ENCODE measurements at places on chromosomes 11 and 22.

DNA sequence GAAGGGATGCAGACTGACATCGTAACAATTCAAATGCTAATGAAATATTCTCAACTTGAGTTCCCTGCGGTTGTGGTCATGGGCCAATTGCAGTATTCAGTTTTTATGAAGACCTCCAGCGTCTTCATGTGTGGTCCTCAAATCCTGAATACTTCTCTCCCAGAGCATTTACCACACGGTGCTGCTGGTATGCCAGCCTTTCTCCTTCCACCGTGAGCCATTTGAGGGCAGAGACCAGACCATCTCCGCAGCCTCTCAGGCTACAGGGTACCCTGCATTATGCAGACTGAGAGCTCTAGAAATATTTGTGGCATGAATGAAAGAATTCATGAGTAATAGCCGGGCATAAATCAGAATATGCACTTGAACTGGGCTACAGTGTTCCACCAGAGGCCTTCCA is 289.7 kb downstream of the ST3GAL4 start:
- no peak for DNase-seq

DNA sequence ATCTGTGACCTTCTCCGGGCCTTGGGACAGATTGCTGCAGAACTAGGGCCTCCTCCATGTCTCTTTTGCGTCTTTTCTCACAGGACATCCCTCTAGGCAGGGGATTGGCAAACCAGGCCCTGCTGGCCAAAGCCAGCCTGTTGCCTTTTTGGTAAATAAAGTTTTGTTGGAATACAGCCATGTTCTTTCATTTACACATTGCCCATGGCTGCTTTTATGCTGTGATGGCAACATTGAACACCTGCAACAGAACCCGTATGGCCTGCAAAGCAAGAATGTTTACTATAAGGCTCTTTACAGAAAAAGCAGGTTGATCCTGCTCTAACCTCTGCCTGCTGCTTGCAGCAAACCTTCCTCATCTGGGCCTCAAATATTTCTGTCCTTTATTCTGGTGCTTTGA is 56.8 kb upstream of the B3GAT1 start:
- no peak for DNase-seq

DNA sequence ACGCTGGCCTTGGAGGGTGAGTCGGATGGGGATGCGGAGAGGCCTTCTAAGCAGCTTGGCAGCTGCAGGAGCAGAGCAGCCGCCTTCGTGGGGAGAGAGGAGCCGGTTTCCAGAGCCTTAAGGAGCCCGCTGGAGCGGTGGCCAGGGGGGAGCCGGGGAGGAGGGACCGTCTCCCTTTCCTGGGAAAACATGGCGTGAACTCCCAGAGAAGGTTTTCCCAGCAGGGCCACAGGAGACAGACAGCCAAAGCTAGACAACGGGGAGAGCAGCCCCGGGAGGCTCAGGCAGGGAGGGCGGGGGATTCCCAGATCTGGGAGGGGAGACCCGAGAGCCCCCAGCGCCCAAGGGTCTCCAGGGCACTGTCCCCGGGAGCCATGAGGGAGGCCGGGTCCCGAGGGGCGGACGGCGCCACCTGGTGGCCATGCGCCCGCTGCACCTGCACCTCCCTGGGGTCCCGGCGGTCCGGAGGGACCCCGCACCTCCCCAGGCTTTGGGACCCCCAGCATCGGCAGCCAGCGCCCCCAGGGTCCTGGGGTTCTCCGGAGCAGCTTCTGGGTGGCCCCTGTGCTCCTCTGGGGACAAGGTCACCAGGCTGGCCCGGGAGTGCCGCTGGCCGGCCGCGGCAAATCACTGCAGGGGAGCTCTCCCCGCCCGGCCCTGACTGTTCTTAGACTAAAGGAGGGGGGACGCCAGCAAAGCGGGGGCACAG is 2.4 kb upstream of the SYT8 start:
- DNase-seq, result no peak

GRCh38 chr11:110296226-110297075 is at the start of gene RDX:
Gene RDX (minus strand): TSS chr11:110296614. CDS start chr11:110279692, 16,922 bp downstream.
- DNase-seq, result peak; percentile 62

- DNase-seq, result no peak
These were observed 25.4 kb upstream of the BSX start for GRCh38 chr11:123006860-123007542.

GRCh38 chr22:17083811-17084441 is 874 bp upstream of the IL17RA start:
- no peak for DNase-seq

DNA sequence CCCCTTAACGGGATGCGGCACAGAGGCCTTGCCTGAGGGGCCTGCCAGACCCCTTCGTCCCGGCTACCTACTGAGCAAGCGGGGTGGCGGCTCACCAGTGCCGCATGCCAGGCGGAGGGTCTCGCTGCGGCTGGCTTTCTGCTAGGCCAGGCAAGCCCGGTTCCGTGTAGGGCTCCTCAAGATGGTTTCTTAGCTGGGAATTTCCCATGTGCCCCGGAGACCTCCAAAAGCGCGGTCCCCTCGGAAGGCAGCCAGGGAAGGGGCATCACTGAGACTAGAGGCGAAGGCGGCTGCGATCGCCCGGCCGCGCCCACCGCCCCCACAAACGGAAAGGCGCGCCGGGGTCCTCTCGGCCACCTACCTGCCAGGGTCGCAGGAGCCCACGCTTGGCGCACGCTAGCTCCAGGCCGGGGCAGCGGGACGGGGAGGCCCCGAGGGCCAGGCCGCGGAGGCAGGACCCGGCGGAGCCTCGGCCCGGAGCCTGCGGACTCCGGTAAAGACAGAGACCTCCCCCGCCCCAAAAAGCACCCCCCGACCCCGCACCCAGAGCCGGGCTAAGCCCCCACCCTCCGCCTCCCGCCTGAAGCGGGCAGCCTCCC is 23.8 kb downstream of the MICAL3 start:
- peak; percentile 56 for DNase-seq

DNA sequence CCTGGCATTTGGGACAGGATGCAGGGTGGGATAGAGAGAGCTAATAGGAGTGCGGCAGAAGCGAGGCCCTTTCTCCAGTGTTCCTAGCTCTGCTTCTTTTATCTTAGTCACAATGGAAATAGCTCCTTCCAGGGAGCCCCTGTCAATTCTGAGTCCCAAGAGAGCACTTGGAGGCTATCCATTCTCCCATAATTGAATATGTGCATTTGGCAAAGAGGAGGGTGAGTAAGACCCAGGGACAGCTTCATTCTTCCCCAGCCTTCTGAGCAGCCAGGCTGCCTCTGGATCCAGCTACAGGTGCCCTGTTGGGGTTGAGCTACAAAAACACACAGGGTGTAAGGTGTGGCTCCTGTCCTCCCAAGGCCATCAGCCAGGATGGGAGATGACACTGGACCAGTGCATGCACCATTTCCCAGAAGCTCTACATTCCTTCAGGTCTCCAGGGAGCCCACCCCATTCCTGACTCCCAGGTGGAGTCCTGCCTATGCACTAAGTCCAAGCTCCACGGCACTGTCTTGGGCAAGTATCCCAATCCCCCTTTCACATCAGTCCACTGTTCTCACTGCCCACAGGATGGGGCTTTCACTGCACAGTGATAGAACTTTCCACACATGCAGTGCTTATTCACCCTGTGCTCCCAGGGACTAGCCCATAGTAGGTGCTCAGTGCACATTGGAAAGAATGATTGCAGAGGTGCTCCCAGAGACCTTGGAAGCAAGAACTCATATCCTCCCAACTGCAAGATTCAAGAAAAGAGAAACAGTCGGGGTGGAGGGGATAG is 6.2 kb downstream of the MS4A10 start:
- no peak for DNase-seq

DNA sequence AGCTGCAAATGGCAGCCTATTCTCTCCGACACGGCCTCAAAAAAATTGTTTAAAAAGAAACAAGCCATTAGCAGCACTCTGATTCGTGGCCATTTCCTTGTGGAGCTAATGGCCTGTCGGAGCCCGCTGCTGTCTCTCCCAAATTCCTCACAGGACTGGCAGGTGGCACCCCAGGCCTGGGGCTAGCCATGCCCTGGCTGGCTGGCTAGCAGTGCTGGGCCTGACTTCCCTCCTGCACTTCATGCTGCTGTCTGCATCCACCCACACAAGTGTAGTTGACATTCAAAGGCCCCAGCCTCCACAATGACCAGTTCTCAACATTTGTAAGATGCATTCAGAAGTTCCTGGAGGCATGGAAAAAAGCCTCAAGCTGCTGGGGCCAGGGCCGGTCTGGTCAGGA is 61.5 kb downstream of the SMCO4 start:
- DNase-seq, result no peak

- no peak for DNase-seq
These were observed 5.8 kb upstream of the GCAT start for GRCh38 chr22:37801946-37802309.

DNA sequence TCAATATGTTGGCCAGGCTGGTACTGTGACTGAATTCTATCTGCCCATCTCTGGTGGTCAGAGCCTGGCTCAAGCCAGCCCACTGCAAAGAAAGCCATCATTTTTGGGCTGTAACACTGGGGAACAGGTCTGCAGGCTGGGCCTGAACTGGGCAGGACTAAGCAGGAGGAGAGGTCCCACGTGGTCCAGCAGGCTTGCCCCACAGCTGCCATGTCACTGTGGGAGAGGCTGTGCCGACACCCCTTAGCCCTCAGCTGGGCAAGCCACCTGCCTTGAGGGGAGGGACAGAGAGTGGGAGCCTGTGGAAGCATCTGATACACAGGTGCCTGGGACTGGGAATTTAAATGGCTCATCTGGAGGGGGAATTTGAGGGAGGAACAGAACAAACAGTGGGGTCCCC is 66.7 kb upstream of the CLTCL1 start:
- DNase-seq, result no peak

All from CD4-positive, alpha-beta T cell treated with Interleukin-15 for 1 hour (primary cell).